Suppressor macrophage (primary cell): ENCODE measurements at places on chromosomes 5 and 9.

DNA sequence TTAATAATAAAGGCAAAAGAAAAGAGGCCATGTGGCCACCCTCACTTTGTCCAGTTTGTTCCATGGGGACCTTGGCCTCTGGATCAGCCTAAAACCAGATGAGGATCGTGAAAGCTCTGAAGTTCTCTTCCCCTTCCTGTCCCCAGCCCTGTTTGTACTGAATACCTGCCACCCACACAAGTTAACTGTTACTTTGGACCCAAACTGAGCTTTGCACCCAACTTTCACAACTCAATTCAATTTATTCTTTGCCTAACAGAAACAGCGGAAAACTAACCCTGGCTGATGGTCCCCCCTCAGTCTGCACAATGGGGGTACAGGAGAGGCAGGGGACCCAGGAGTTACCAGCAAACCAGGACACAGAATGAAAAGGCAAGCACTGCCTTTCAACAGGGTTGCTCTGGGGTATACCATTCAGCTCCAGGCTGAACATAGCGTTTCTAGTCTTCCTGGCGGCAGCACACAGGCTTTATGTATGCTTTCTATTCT lies 28.2 kb downstream of the ABCA1 start:
- no peak for DNase-seq

GRCh38 chr5:41151564-41151963 lies 61.8 kb downstream of the C6 start:
- DNase-seq: no peak

DNA sequence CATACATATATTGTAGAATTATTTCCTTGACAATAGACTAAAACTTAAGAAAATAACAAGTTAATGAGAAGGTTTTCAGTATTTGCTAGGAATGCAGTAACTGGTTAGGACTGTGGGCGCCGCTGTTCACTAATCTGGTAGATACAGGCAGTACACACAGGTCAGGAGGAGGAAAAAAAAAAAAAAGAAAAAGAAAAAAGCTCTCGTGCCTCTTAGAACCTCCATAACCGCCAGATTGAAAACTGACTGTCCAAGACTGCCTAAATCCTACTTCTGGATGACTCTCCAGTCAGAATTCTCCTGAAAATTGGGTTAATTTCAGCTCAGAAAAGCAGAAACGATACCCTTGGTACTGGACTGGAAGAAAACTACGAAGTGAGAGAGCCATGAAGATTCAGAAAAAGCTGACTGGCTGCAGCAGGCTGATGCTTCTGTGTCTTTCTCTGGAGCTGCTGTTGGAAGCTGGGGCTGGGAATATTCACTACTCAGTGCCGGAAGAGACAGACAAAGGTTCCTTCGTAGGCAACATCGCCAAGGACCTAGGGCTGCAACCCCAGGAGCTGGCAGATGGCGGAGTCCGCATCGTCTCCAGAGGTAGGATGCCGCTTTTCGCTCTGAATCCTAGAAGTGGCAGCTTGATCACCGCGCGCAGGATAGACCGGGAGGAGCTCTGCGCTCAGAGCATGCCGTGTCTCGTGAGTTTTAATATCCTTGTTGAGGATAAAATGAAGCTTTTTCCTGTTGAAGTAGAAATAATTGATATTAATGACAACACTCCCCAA lies at the start of gene PCDHGA1:
Gene PCDHGA1 (plus strand): TSS at position 216 of the 782 bp plus-strand sequence.
- DNase-seq: no peak

DNA sequence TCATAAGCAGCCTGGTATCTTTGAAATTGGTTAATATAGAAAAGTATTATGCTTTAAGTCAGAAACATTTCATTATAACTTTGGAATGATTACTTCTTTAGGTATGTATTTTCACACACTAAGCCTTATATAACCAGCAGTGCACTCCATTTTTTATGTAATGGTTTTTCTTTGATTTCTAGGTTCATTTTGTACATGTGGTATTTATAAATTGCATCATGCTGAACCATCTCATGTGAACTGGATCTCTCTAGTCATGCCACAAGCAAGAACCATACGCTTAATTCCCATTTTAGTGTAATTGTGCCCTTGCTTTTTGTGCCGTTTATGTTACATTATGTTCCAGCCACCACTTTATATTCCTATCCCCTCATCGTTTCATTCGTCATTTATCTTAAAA lies 38.6 kb upstream of the SRP19 start:
- no peak for DNase-seq

DNA sequence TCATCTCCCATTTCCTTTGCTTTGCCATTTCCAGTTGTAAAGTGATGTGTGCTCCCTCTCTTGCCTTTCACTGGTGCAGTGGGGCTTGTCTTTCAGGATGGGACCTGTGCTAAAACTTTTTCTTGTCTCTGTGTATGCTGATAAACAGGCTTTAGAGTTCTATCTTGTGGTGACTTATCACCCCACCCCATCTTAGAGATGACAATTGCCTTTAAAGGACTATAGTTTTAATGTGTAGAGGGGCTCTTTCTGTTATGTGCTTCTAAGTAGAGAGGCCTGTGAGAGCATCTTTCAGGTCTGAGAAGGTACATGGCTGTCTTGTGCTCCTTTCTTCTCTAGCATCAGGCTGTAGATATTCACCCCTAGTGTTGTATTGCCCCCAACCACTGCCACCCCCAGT lies 21.9 kb downstream of the MAN2A1 start:
- no peak for DNase-seq

GRCh38 chr5:38999037-38999436 lies 75.2 kb downstream of the RICTOR start:
- DNase-seq: no peak

- no peak for DNase-seq
These were observed 71.8 kb upstream of the SMIM15 start for GRCh38 chr5:61234019-61234418.

- DNase-seq: peak; percentile 72
These were observed 42.1 kb upstream of the MAST4 start for GRCh38 chr5:66553916-66554575.

GRCh38 chr9:87545858-87546257 lies 48.2 kb downstream of the DAPK1 start:
- no peak for DNase-seq

DNA sequence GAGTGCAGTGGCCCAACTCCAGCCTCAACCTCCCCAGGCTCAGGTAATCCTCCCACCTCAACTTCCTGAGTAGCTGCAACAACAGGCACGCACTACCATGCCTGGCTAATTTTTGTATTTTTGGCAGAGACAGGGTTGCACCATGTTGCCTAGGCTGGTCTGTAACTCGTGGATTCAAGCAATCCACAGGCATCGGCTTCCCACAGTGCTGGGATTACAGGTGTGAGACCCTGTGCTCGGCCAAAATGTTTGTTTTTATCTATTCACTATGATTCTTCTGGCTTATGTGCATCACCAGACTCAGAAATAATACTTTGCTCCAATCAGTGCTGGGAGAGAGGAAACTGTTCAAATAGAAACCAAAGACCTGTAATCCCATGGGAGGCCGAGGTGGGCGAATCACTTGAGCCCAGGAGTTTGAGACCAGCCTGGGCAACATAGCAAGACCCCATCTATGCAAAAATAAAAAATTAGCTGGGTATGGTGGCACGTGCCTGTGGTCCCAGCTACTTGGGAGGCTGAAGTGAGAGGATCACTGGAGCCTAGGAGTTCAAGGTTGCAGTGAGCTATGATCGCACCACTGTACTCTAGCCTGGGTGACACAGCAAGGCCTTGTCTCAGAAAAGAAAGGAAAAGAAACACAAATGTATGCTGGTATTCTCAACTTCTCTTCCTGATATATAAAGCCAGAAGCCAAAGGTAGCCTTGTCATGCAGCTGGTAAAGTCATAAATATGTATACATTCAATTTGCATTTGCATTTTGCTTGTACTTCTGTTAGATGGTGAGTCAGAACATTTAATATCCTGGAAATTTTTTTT lies 4.5 kb downstream of the PIP5K1B start:
- DNase-seq: no peak

- no peak for DNase-seq
These were observed 2.7 kb downstream of the HSPB3 start for GRCh38 chr5:54458221-54458620.

- no peak for DNase-seq
These were observed 299.9 kb downstream of the CSNK1G3 start for GRCh38 chr5:123811831-123812230.

DNA sequence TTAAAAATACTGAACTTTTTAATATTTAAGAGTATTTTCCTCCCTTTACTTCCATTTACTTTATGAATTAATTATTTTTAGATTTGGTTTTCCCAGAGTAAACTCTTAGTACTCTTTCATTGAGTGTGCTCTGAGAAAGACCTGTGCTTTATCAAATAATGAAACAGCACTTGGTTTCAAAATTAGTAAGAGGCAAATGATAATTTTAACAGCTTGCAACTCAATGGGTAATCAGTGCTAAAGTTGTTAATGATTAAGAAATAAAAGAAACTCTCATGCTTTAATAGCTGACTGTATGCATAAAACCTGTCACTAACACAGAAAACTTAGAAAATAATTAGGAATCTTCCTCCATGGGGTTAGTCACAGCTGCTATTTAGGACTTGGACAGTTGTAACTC lies 244.4 kb downstream of the RFX3 start:
- no peak for DNase-seq

- peak; percentile 80 for DNase-seq
These were observed at the start of gene CXXC5 for GRCh38 chr5:139648205-139649081. Gene CXXC5, plus strand, starts transcription at chr5:139648349. Its CDS starts 32,175 bp downstream, at chr5:139680524.

DNA sequence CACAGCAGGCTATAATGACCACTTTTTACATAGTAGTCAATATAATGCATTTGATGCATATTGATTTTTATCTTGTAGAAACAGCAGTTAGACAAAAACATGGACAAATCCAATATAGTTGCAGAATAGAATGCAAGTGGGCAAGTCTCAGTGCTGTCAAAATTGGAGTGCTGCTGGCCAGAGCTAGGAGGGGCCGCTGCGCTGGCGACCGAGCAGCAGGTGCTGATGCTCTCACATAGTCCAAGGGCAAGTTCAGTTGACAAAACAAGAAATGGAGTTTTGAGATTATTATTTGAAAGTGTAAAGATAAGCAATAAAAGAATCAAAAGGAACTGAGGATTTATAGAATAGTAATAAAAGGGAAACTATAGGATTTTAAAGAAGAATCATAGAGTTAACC lies 60.6 kb upstream of the CDK20 start:
- no peak for DNase-seq

- DNase-seq: no peak
These were observed 293.8 kb downstream of the PDE4D start for GRCh38 chr5:59599729-59600128.

DNA sequence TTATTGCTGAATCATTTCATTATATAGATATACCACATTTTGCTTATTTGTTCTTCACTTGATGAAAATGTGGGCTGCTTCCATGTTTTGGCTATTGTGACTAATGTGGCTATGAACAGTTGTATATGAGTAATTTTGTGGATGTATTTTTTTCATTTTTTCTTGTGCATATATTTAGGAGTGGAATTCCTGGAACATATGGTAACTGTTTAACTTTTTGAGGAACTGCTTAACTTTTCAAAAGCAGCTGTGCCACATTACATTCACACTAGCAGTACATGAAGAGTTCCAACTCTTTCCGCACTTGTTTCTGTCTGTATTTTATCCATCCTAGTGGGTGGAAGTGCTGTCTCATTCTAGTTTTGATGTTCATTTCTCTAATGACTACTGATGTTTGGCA lies 67.8 kb downstream of the JAK2 start:
- DNase-seq: no peak

DNA sequence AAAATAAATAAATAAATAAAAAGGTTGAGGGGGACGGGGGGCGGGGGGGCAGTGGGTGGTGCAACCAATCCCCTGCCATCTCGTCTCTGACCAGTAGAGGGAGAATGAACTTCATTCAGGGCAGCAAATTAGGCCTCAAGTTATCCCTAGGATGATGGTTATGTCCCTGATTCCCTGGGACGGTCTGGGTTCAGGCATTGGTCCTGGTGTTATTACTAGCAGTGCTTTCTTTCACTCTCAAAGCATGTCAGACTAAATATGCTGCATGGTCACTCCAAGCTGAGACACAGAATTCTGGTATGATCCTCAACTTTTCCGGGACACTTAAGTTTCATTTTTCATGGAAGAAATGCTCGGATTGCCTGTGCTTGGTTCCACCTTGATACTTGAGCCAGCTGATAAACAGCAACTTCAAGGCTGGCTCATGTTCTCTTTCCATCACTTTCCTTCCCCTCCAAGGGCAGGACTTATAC lies 59.4 kb downstream of the DAP start:
- peak; percentile 48 for DNase-seq

DNA sequence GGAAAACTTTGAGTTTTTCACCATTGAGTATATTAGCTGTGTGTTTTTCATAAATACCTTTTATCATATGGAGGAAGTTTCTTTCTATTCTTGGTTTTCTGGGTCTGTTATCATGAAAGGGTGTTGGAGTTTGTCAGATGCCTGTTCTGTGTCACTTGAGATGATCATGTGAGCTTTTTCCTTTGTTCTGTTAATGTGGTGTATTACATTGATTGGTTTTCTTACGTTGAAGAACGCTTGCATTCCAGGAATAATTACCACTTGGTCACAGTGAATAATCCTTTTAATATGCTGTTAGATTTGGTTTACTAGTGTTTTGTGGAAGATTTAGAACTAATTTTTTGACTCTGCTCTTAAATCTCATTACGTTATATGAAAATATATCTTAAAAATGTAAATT lies 7.8 kb downstream of the PLEKHG4B start:
- DNase-seq: no peak

GRCh38 chr5:167696558-167697314 lies 594.7 kb upstream of the WWC1 start:
- DNase-seq: no peak

DNA sequence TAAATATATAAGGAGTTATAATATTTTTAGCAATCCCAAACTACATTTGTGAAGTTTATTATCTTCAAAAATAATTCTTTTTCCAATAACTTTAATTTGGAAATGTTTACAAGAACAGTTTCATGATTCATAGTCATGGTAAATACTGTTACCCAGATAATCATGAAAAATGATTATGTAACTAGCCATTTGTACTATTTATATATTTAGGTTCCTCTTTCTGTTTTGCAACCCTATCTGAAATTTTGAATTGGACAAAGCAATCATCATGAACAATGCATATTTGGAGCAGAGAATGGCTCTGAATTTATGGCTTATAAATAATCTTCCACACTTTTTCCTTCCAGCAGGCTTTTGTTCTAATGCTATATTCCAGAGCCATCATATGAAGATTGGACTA lies 499.7 kb downstream of the SLCO4C1 start:
- DNase-seq: peak; percentile 5
